ENCODE measurements at places on chromosomes 16 and 17. TPM values are rescaled to one million over a fixed set of nuclear protein-coding genes. Genes with fewer than 3 reads are reported as not detected.
A peak's percentile ranks its signal among the peaks of the same experiment; 100 is the strongest.

- DNase-seq = no peak
These were observed 33.5 kb downstream of the GNA13 start for GRCh38 chr17:65022751-65023700.

Gene MT1A
- total RNA-seq = not detected

DNA sequence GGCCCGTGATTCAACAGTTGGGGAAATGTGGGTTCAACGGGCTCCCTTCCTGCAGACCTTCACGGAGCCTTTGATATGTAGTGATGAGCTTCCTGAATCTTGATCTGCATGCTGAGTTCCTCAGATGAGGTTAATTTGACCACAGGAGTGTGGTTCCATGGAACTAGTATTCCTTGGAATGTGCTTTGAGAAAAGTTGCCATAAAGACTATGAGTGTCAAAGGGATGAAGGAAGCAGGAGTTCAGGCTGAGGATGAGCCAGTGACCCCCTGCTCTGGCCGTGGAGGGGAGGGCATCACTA, 229.2 kb downstream of the MSI2 start:
- no peak for DNase-seq

Gene MEOX1
- not detected for total RNA-seq

- DNase-seq = no peak
These were observed 329.7 kb downstream of the HS3ST3B1 start for GRCh38 chr17:14630621-14631020.

DNA sequence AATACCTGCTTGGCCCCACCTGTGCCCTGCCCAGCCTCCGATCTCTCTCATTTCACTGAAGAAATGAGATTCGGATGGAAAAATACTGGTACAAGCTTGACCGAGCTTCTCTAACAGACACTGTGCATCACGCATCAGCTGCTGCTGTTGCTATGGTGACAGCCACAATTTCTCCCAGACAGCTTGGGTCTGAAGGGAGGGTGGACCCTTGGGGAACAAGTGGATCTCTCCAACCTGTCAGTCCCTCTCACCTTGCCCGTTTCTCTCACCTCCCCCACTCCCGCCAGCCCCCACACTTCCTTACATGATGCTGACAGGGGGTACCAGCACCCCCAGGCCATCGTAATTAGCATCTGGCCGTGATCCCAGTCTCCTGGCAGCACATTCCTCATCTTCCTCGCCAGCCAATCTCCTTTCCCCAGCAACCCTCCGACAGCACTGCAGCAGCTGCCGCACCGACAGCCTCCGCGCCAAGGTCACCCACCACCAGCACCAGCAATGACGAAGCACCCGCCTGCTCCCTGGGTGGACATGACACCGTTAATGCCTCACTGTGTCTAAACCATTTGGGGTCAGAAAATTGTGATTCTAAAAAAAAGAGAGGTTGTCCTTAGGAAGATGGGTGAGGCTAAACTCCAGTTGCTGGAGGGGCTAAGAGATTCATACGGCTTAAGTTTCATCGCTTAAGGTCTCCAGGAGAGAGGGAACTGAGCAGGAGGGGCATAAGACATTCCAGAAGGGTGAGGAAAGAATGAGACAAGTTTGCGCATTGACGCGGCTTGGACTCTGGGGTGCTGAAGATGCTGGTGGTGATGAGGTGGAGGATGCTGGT, 58.6 kb upstream of the TNRC6A start:
- peak; percentile 74 for DNase-seq

Gene IGF2BP1
- 260 TPM for total RNA-seq

- no peak for DNase-seq
These were observed 109.7 kb downstream of the PLCG2 start for GRCh38 chr16:81888520-81889394.
